ENCODE measurements at places on chromosomes 5 and 9.

DNA sequence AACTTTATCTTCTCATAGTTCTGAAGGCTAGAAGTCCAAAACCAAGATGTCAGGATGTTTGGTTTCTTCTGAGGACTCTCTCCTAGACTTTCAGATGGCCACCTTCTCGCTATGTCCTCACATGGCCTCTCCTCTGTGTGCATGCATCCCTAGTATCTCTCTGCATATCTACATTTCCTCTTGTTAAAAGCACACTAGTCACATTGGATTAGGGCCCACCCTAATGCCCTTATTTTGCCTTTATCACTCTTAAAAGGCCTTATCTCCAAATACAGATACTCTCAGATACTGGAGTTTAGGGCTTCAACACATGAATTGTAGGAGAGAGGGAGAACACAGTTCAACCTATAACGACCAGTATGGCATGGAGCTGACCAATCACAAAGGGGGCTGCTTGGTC lies 151.7 kb downstream of the PRELID2 start:
- DNase-seq, result no peak

GRCh38 chr5:74586856-74587255 lies 53.7 kb downstream of the ENC1 start:
- no peak for DNase-seq

DNA sequence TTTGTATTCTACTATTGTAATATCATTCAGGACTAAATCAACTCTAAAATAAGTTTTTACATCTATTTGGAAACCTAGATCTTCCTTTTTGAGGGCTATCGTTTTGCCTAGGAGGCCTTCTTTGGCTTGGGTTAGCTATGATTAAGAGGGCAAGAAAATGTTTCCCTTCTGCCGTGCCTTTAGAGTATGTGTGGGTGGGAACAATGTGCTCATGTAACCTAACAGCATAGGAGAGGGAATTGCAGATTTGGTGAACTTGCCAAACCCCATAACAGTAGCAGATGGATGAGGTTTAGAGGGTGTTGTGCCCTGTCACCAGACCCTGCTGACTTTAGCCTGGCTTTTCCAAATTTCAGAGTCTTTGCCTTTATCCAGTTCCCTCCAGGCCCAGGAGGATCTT lies 339.0 kb downstream of the ADGRV1 start:
- no peak for DNase-seq

DNA sequence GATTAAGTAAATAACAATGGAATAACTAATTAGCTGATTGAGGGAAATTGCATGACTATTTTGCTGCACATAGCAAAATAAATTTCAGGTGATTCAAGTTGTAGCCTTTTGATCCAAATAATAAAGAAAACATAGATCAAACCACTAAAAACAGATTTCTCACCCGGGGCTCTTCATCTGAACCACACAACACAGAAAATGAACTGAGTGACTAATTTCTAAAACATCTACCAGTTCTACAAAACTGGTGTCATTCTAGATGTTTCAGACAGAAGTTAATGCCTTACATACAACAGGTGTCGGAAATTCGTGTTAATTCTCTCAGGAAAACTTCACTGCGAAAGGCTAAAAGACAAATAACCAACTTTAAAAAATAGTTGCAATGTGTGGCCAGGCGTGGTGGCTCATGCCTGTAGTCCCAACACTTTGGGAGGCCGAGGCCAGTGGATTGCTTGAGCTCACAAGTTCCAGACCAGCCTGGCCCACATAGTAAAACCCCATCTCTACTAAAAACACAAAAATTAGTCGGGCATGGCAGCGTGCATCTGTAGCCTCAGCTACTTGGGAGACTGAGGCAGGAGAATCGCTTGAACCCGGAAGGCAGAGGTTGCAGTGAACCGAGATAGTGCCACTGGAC lies 6.9 kb downstream of the PROP1 start:
- DNase-seq, result no peak

DNA sequence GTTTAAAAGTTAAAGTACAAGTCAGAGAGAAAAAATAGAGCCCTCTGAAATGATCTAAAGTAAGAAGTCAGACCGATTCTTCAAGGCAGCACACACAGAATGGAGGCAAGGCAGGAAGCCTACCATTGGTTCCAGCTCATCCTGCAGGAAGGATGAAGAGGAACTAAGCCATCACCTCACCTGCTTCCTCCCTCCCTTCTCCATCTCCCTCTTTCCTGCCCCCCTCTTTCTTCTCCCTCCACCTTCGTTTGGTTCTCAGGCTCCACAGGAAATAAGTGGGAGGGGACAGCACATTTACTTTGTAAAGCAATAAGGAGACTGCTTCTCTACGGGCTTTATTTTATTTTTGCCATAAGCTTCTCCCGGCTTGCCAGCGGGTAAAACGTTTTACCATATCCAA lies 213.4 kb downstream of the TRIM32 start:
- DNase-seq, result no peak

- no peak for DNase-seq
Measured at GRCh38 chr5:83385812-83386211, 85.7 kb upstream of the VCAN start.

GRCh38 chr9:126474206-126474765 lies 139.4 kb upstream of the LMX1B start:
- DNase-seq, result no peak

- DNase-seq, result no peak
Measured at GRCh38 chr5:51669095-51669494, 285.8 kb downstream of the ISL1 start.

GRCh38 chr9:128168731-128169308 lies 8.8 kb downstream of the BBLN start:
- DNase-seq, result no peak

GRCh38 chr5:149731617-149732323 lies 1.7 kb downstream of the PPARGC1B start:
- DNase-seq, result peak; percentile 39

GRCh38 chr5:40497573-40497972 lies 182.1 kb upstream of the PTGER4 start:
- DNase-seq, result no peak

- DNase-seq, result no peak
Measured at GRCh38 chr5:126094991-126095390, 328.2 kb upstream of the GRAMD2B start.

GRCh38 chr5:50727149-50727496 lies 60.7 kb downstream of the PARP8 start:
- no peak for DNase-seq

DNA sequence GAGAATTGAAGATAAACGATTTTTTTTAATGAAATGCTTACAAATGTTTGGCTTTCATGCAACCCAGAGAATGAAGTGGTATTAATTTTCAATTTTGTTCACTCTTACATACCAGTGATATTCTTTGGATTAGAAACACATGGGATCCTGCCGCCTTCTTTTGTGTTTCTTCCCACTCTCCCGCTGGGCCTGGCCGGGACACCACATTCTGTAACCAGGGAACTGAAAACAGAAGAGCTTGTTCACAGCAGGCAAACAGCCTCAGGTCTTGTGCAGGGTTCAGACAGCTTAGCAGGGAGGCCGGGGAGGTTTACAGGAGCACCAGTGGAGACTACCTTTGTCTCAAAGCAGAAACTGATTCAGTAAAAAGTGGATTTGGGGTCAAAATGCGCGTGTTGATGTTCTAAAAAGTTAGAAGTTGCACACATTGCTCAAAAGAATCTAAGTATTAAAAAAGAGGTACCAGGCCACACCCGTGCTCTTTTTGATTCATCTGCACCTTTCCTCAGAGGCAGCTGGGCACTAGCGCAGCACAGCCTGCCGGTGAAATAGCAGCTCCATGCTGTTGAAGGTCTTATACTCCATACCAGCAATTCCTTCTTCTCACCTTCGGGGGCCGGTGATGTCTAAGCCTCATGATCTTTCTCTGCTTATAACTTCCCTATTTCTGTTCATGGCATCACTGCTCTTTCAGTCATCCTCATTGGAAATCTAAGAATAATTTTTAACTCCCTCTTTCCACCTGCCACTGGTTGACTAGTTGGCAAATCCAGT lies 67.1 kb downstream of the GRAMD2B start:
- DNase-seq, result no peak

- peak; percentile 81 for DNase-seq
Measured at GRCh38 chr9:3526165-3526996, 580 bp upstream of the RFX3 start.

- no peak for DNase-seq
Measured at GRCh38 chr5:100520348-100520747, 14.8 kb upstream of the FAM174A start.

- no peak for DNase-seq
Measured at GRCh38 chr5:32283539-32284377, 29.0 kb downstream of the MTMR12 start.

GRCh38 chr5:61401726-61402125 lies 69.7 kb downstream of the ZSWIM6 start:
- no peak for DNase-seq

GRCh38 chr9:87007711-87008366 lies 60.5 kb upstream of the GAS1 start:
- DNase-seq, result no peak

DNA sequence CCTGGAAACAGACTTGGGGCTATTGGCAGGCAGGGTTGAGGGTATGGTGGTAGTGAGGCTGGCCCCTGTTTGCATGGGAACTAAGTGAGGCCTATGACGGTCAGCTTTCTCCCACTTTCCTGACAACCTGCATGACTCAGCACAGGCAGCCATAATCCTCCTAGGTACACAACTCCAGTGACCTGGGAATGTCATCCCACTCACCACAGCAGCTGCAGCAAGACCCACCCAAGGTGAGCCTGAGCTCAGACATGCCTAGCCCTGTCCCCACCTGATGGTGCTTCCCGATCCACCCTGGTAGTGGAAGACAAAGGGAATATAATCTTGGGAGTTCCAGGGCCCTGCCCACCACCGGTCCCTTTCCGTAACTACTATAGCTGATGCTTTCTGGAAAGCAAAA lies 178.7 kb downstream of the NDUFS4 start:
- no peak for DNase-seq

DNA sequence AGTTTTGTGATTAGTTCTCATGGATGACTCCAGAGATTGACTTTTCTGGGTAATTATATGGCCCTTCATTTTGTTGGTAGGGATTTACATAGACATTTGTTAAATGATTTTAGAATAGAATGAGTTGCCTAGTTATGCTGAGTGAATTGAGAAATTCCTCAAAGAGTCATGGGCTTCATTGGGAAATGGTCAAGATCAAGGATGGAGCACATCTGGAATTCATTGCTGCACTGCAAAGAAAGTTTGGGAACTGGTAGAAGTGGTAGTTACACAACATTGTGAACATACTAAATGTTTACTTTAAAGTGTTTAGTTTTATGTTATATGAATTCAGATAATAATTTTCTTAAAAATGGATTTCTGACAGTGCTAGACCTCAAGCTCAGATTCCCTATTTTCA lies 46.5 kb downstream of the PIP5K1B start:
- no peak for DNase-seq

GRCh38 chr9:128657344-128657704 lies 677 bp upstream of the DYNC2I2 start:
- no peak for DNase-seq

- DNase-seq, result no peak
Measured at GRCh38 chr5:132225165-132226032, 2.3 kb downstream of the P4HA2 start.

DNA sequence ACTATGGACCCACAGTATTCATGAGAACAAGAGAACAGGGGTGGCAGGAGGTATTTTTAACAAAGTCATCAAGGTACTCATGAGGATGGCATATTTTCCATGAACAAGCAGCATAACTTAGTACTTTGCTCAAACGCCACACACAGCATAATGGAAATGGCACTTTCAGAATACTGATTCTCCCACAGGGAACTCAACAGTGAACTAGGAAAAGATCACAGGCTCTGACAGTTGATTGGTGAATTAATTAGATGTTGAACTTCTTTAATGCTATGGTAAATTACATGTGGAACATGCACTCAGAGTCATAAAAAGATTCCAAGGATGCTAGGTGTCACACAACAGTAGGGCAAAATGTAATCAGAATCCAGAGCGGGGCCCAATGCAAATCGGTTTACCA lies 1088.6 kb upstream of the C9orf72 start:
- DNase-seq, result no peak

DNA sequence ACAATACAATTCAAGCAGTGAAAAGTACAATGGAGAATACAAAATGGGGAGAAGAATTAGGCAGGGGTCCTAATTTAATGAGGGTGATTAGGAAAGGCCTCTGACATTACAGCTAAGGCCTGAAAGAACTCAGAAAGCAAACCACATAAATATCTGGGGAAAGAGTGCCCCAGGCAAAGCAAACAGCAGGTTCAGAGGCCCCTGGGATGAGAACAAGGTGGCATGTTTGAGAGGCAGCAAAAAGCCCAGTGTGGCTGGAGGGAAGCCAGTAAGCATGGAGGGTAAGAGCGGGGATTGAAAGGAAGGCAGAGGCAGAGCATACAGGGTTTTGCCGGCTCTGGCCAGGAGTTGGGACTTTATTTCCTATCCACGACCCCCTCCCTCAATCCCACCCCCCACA lies 33.4 kb upstream of the VDAC1 start:
- DNase-seq, result no peak

- no peak for DNase-seq
Measured at GRCh38 chr5:163894645-163895044, 389.2 kb downstream of the MAT2B start.

DNA sequence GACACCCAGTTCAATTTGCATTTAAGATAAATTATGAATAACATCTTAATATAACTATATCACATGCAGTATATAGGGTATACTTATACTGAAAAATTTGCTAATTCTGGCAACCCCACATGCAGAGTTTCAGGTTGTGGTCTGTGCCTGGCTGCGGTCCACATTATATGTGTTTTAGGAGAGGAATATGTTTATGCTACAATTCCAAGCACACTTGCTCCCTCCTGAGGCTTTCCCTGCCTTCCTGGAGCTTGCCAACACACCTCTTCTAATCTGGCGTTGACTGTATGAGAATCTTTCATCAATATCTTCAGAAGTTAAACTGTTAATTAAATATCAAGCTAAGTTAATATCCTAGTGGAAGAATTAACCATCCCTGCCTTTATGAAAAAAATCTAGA lies 45.2 kb downstream of the SEMA5A start:
- DNase-seq, result no peak

DNA sequence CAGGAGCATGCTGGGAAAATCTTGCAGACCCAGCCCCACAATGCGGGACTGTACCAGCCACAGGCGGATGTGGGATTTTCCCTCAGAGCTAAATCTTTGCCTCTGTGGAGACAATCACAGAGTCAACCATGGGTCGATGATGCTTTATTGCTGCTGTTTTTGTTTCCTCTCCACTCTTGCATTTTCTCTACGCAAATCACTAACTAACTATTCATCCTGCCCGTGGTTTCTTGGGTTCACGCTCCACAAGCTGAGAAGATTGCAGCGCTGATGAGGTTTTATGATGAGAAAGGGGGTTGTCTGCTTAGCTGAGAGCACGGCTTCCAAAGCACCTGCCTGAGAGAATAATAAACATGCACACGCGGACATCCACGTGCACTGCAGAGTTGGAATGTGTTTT lies 500.2 kb upstream of the ADAMTS16 start:
- no peak for DNase-seq

DNA sequence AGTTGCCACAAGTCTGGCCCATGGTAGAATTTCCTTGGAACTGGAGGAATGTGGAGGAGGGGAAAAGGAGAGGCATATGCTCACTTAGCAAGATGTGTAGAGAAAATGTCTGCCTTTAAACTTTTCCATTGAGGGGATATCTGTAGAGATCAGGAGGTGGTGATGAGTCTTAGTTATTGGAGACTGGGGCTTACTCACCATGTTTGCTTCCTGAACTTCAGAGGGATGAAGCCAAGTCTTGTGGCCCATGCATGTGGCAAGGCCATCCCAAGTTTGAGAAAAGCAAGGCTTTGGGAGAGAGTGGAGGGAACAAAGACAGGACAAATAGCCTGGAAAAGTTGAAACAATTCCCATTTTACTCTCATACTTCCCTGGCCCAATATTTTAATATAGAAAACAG lies 124.5 kb downstream of the GDNF start:
- no peak for DNase-seq
